ENCODE measurements at places on chromosomes 1 and 21. TPM values are rescaled to one million over a fixed set of nuclear protein-coding genes. Genes with fewer than 3 reads are reported as not detected.

GRCh38 chr1:55065648-55066047 lies 26.3 kb downstream of the PCSK9 start:
- DNase-seq = no peak

DOCK7 gene
- total RNA-seq = 153 TPM

DNA sequence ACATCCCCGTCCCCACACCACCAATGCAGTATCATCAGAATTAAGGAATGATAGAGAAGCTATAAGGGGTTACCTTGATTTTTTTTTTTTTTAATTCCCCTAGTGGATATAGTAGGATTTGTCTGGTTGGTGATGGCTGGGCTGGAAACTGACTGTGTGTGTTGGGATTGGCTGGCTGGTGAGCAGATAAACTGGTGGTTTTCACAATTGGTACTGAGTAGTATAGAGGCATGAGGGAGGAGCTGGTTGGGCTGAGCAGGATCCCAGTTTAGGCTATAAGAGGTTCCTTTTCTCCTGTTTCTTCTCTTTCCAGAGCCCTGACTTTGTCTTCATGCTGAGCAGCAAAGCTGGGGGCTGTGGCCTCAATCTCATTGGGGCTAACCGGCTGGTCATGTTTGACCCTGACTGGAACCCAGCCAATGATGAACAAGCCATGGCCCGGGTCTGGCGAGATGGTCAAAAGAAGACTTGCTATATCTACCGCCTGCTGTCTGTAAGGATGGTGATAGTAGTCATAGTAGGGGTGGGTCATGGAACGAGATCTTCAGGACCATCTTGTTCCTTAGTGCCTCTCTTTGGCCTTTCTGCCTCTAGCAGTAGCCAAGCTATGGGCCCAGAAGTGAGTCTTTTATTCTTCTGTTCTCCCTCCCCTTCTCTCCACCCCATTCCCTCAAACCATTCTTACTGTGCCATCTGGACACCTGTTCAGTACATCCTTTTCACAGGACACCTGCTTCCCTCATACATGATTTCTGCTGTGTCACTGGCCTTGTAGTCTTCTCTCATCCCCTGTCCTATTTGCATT lies 26.9 kb downstream of the RAD54L start:
- no peak for DNase-seq

GRCh38 chr1:45051005-45051772 lies 39.1 kb downstream of the UROD start:
- no peak for DNase-seq

DNA sequence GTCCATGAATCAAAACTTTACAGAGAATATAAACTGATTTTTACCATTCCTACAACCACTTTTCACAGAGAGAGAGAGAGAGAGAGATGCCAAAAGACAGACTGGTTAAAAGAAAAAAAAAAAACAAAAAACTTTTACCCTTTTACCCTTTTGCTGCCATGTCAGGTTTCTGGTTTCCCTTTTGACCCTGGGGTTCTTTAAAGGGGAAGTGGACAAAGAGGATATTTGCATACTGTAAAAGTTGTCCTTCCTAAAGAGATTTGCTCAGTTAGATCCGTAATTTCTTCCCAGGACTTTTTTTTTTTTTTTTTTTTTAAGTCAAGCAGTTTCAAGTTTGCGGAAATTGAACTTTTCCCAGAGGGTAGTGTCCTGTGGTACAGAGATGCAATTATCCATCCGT lies 287.8 kb upstream of the RGS18 start:
- no peak for DNase-seq

- DNase-seq = no peak
Observed at GRCh38 chr1:174984952-174985351, 14.8 kb upstream of the CACYBP start.

DNA sequence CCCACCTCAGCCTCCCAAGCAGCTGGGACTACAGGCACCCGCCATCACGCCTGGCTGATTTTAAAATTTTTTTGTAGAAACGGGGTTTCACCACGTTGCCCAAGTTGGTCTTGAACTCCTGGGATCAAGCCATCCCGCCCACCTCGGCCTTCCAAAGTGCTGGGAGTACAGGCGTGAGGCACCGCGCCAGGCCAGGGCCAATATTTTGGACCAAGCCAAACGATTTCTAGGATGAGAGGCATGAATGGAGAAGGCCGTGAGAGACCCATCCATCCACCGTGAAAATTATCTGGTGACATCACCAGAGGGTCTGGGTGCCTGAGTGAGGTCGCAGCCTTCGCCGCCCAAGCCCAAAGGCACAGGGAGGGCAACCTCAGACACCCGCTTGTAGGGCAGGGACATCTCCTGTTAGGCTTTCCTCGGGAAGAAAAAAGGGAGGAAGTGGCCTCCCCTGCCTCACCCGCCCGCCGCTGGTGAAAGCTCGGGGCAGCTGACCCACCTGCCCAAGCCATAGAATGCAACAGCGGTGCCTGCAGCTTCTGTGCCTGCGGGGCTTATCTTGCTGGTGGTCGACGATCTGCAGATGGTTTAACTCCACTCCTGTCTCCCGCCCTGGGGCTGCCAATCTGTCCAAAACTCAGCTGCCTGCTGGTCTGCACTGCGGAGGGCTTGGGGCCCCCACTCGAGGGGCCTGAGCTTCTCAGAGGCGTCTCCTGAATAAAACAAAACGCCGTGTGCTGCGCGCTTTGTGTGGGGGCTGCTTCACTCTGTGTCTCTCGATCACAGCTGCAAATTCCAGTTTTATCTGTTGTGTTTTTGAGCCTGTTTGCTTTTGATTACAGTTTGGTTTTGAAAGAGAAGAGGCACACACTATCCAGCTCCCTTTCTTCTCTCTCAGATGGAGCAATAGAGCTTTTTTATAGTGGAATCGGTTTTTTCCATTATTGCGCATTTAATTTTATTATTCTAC lies 85.8 kb downstream of the MRPS6 start:
- DNase-seq = peak; percentile 57

- DNase-seq = peak; percentile 93
Observed at GRCh38 chr1:58898739-58899586, 115.1 kb upstream of the JUN start.

DNA sequence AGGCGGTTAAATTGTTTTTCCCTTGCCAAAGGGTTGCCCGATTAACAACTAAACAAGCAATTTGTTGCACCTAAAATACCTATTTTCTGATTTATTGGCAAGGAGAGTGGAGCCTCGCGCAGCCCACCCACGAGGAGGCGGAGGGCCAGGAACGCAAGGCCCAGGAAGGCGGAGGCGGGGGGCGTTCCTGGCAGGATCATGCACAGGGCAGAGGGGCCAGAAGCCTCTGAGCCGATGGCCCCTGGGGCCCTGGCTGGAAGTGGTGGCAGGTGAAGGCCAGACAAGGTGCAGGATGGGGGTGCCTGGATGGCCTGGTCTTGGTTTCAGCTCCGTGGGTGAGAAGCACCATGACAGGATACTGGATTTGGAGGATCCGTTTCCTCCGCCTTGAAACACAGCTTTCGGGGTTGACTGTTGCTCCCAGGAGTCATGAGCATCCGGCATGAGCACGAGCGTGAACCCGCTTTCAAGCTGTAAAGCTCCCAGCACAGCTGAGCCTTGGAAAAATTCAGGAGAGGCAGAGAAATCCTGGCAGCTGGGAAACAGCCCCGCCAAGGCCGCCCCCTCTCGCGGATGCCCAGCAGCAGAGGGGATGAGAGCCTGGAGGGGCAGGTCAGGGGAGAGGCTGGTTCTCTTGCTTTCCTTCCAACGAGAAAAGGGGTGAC lies 35.0 kb downstream of the AJAP1 start:
- no peak for DNase-seq

DNA sequence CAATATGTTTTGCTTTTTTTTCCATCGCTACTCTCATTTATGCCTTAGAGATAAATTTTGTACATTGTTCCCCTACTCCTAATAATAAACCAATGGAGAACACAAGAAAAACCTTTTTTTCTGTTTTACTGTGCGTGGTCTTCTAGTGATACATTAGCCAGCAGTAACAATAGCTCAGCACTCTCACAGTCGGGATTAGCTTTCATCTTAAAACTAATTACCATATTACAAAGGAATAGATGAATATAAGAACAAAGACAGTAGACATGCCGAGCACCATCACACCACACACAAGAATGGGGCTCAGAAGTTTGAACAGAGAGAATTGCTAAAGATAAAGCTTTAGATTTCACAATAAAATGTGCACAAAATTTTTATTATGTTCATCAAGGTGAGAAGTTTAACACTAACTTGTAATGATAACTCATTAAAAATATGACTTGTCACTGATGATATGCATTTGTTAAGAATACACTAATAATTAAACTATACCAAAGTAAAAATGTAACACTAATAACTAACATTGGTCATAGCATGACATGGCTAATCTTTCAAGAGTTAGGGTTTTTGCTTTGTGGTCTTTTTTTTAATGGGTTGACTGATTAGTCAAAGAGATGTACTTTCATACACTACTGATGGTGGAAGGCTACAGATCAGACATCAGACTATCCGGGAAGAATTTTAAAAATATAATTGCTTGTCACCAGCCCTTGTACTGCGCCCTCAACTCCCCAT lies 61.8 kb downstream of the EXTL2 start:
- DNase-seq = no peak

AMPD1 gene
- total RNA-seq = not detected

DNA sequence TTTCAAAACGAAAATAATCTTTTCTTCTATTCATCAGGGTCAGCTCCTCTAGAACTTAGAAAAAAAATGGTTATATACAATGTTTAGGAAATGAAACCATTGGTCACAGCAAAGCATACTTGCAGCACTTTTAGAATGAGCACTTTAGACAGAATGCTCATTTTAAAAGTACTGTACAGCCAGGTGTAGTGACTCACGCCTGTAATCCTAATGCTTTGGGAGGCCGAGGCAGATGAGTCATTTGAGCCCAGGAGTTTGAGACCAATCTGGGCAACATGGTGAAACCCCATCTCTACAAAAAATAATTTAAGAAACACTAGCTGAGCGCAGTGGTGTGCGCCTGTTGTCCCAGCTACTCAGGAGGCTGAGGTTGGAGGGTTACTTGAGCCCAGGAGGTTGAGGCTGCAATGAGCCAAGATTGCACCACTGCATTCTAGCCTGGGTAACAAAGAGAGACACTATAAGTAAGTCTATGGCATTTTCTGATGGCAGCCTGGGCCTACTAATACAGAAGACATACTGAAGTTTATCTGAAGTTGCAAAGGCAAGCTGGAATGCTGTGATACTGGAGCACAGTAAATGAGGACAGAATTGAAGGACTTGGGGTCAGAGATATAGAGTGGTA lies 48.9 kb upstream of the ZNF326 start:
- peak; percentile 54 for DNase-seq

VTCN1 gene
- not detected for total RNA-seq

- DNase-seq = no peak
Observed at GRCh38 chr1:177849579-177850290, 120.1 kb downstream of the SEC16B start.

DNA sequence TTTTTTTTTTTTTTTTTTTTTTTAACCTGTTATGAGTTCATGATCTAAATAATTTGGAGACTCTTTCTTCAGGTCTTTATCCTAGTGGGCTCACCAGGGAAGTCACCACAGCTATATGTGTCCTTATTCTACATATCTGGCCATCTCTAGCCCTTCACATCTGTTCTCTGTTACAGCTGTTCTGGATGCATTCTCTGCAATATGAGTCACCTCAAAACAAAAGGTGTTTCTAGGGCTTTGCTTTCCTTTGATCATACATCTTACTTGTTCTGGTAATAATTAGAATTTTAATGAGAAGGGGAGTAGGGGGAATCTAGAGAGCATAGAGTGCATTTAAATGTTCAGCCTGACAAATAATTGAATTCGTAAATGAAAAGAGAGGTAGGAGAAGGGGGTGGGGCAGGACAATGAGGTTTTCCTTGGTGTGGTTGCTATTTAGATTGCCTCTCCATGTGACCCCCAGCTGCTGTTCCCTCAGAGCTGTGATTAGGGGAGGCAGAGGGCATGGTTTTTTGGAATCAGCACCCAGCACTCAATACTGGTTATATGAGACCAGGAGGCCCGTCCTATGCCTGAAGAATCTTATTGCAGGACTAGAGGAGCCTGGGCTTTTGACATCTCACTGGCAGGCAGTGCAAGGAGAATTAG lies 8.0 kb downstream of the SYT6 start:
- no peak for DNase-seq

KAZN gene
- total RNA-seq = 8.6 TPM

DNA sequence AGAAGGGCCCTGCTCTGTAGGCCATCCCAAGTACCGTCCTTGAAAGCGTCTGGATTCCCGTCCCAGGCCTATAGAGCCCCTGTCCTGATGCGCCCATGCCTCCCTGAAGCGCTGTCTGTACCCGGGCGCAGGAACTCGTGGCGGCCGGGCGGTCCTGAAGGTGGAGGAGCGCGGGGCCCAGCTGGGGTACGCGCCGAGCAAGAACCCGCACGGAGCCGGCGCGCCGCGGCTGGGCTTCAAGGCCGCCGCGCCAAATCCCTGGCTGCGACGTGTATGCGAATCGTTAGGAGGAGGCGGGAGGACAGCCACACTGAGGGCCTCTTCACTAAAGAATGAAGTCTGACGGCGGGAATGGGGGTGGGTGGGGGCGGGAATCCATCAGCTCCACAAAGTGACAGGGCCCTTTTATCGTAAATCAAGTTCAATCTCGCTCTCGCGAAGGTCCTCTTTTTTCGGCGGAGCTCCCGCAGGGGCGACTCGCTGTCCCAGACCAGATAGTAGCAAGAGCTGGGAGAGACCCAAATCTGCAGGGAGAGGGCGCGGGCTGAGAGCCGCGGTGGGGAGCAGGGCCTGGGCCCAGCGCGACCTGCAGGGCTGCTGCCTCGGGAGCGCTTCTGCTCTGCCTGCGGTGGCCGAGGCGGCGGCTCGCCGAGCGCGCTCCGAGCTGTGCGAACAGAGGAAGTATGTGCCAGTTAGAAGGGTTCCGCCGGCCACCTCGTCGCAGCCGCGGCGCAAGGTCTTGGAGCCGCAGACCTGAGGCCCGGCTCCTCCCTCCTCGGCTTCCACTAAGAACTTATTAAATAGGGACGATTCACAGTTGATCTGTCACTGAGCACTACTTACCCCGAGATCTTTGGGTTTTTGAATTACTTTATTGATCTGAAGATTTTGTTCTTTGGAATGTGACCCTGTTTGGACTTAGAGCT lies 10.4 kb downstream of the BARHL2 start:
- DNase-seq = no peak

DNA sequence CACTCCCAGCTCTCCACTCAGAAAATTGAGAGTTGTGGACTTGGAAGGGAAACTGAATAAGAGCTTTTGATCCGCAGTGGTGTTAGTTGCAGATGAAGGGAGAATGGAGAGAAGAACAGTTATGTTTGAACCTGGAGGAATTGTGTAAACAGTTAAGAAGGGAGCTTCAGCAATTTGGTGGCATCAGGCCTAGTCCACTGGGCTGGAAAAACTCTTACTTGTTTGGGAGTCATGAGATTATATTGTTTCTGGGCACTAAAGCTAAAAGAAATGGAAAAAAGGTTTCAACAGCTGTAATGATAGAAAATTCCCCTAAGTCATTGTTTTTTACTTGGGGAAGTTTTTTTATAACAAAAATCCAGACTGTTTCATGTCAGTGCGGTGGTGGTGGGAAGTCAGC lies 256.1 kb upstream of the C1orf87 start:
- DNase-seq = no peak

Data from fibroblast of villous mesenchyme (primary cell).